ENCODE measurements at places on chromosomes 1 and 21. TPM values are rescaled to one million over a fixed set of nuclear protein-coding genes. Genes with fewer than 3 reads are reported as not detected.

- DNase-seq: peak; percentile 93
Measured at GRCh38 chr1:115671176-115671934, 29.6 kb downstream of the VANGL1 start.

DNA sequence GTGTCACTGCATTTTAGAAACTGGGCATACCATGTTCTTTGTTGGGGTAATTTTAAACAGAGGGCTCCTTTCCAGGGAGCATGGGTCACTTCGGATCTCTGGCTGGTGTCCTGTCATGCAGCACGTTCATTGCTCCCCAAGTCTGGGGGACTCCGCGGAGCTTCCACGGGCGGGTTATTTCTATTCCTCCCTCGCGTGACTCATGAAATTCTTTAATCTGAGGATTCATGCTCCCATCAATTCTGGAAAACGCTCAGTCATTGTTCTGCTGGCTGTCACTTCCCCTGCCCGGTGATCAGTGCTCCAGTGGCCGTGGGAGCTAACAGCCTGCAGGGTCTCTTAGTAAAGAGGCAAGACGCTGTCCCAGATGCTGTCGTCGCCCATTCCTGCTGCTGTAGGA, 28.1 kb downstream of the CFAP74 start:
- DNase-seq: peak; percentile 1

- DNase-seq: peak; percentile 55
Measured at GRCh38 chr1:164337885-164338284, 221.1 kb upstream of the PBX1 start.

DNA sequence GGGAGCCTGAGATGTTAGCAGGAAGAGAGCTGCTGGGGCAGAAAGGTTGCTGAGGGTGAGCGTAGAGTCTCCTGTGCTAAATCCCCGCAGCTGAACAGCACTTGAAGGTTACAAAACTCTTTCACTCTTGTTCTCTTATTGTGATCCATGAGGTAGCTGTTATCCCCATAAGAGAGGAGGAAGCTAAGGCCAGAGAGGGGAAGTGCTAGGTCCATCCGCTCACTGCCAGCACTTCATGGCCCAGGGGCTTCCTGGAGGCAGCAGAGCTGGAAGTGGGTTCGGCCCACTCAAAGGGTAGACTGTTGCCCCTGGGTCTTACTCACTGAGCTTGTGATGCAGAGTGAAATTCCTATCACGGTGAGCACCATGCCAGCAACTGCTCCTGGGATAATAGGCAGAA, 5.6 kb downstream of the TMEM234 start:
- DNase-seq: no peak

DNA sequence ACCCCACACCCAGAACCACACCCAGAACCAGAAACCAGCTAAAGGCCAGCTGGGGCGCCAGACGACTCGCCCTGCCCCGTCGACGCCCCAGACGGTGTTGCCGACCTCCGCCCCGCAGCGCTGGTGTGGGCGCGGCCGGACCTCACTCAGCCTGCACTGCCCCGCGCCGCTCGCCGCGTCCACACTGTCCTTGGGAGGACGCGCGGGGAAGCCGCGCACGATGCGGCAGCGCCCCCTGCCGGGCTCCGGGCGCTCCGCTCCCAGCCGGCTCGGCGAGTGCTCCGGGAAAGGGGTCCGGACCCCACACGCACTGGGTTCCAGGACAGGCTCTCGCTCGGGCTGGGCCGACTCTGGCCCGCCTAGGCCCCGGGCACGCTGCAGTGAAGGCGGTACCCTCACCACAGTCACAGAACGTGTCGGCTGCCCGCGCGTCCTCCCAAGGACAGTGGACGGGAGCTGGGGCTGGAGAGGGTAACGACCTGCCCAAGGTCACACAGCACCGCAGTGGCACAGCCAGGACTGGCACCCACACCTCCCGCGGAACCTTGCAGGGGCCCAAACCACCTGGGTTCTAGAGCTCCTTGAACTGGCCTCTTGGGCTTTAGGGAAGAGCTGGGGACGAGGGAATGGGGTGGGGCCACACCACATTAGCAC, 90.2 kb downstream of the DMRTA2 start:
- peak; percentile 77 for DNase-seq

Gene SLC22A15
- total RNA-seq: 7.0 TPM

DNA sequence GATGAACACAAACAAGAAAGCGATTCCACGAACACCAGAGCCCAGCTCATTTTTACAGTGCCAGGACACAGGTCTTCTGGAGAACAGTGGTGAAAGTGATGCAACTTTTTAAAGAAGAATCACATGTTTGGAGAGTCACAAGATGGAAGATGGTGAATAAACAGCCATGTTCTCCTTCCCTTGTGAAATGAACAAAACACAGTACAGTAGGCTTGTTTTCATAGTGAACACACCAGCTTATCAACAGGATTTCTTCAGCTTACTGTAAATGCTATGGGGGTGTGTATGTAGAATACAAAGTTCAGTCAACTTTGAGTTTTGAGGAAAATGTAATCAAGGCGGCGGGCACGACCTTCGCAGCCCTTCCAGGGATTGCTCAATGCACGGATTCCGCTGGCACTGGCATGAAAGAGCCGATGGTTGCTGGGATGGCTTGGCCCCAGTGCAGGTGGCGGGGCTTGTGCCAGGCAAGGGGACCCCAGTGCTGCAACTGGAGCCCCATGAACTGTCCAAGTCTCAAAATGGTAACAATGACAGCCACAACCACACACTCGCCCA, 9.7 kb downstream of the TMPRSS3 start:
- no peak for DNase-seq

Gene ELAVL4
- total RNA-seq: 0.29 TPM

- peak; percentile 74 for DNase-seq
Measured at GRCh38 chr1:6016191-6016865, 24.1 kb upstream of the NPHP4 start.

Gene ARHGEF16
- total RNA-seq: 10.9 TPM

DNA sequence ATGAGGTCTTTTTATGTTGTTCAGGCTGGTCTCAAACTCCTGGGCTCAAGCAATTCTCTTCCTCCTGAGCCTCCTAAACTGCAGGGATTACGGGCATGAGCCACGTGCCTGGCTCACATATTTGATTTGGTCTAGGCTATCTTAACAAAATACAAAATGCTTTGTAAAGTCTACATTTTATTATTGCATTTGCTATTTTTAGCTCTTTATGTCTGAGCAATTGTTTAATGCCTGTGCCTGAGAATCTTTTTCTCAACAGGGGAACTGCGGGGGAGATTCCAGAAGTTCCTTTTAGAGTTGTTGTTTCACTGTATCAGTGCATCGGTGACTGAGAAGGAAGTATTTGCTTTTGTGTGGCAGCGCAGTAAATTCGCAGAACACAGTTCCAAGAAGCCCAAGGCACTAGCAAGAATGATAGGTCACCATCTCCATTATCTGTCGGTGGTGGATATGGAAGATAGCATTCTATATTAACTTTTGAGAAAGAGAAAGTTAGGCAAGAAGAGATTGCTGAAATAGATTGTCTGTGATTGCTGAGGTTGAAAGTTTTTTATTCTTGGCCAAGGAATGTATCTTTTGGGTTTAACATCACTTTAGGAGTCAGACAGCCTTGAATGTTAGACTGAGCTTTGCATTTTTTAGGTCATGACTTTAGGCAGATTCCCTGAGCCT, 167.3 kb downstream of the PDE4B start:
- no peak for DNase-seq

Gene TNFSF4
- 2.7 TPM for total RNA-seq

- DNase-seq: no peak
Measured at GRCh38 chr21:39184050-39184980, 1.1 kb upstream of the PSMG1 start.

- DNase-seq: no peak
Measured at GRCh38 chr1:86151427-86151826, 5.1 kb downstream of the COL24A1 start.

- DNase-seq: no peak
Measured at GRCh38 chr1:184940226-184940625, 34.1 kb downstream of the NIBAN1 start.

Gene ELOVL1
- total RNA-seq: 42.6 TPM

DNA sequence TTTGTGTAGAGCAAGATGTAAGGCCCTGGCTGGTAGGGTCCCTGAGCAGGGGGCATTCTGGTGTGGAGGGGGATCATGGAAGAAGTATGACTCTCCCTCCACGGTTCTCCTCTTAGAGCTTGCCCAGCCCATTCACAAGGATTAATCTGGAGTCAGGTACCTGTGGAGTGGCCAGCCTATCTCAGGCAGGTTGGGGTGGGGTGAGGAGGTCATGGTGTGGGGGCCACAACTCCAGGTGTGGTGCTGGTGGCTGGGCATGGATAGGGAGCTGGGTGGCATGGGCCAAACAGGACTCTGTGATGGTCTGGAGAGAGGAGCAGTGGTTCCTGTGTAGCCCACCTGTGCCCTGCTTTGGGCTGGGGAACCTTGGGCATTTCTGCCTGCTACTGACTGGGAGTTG, 32.3 kb downstream of the TMCC2 start:
- DNase-seq: no peak
